Activated CD8-positive, alpha-beta memory T cell treated with anti-CD3 and anti-CD28 coated beads for 24 hours (primary cell): ENCODE measurements at places on chromosomes 1 and 21.

DNA sequence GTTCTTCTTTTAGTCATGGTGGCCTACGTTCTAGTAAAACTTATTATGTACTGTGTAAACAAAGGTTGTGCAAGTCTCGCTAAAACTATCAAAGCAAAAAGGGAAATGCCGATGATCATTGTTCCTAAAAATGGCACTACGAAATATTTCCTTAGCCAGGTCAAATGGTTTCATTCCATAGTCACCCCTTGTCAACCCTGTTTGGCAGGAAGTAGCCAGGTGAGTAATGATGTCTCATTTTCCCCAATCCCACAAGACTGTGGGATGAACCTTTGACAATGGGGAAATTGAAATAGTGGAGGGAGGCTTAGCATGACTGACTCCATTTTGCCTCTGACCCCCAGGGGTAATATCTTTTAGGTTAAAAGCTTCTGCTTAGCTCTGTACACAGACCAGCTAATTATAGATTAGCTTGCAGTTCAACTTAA, 5.6 kb upstream of the REN start:
- no peak for DNase-seq

GRCh38 chr1:179026813-179027669, 1.3 kb downstream of the FAM20B start:
- DNase-seq = no peak

DNA sequence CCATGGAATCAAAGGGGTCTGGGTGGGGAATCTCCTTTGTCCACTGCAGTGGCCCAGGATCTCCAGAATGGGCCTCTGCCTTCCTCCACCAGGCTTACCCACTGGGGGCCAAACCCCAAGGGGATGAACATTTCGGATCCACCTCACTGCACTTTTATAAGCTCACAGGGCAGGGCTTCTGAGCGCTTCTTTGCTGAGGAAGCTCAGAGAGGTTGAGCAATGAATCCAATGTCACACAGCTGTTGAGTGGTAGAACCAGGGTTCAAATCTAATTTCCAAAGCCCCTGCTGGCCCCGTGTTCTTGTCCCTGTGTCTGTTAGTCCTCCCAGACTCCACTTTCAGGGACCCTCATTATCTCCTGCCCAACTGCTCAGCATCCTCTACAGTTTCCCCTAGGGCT, 250.8 kb downstream of the GRIK3 start:
- no peak for DNase-seq

- DNase-seq = peak; percentile 26
Observed at GRCh38 chr1:205563927-205564441, 59.5 kb downstream of the CDK18 start.

DNA sequence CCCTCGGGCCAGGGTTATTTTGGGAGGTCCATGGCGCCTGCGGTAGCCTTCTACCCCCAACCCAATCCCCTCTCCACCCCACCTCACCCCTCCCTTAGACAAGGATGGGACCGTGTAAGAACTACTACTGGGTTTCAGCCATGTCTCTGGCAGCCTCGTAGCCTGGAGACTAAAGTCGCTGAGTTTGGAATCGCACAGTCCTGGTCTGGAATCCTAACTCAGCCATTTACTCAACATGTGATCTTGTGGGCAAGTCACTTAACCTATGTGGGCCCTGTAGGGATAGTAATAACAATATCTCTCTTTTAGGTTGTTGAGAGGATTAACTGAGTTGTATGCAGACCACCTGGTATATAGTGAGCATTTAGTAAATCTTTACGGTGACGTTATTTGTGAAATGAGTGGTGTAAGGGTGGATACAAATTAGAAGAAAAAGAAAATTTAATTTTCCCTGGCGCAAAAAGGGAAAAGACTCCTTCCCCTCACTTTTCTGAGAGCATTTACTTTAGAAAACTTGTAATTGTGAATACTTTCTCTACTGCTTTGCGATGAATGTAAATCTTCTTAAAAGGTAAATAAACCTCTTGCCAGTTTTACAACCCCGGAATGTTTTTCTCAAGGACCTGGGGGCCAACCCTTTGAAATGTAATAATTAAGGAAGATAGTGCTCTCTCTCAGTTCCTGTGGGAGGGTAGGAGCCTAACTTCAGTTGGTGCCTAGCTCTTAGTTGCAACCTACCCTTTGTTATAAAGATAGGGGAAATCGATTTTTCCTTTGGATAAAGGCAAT, 615 bp upstream of the MRPS15 start:
- no peak for DNase-seq

GRCh38 chr1:41608211-41608610, 123.7 kb upstream of the EDN2 start:
- peak; percentile 30 for DNase-seq

DNA sequence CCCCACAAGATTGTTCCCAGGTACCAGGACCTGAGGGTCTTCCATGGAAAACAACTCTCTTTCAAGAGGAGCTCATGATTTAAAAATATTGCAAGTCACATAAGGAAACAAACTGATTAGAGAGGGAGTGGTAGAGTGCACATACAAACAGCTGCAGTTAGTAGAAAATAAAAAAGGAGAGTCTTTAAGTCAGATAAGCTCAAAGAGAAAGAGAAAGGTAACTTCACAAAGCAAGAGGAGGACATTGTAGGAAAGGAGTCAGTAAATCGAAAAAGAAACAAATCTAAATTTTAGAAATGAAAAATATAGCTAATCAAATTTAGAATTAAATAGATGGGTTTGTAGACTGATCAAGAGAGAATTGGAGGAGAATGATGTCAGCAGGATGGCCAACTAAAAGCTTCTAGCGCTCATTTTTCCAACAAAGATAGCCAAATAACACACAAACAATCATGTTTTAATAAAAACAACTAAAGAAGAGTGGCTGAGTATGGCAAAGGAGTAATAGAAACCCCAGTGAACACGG, 86.1 kb upstream of the CD53 start:
- DNase-seq = no peak

GRCh38 chr1:161390559-161390858, 22.8 kb upstream of the CFAP126 start:
- no peak for DNase-seq

DNA sequence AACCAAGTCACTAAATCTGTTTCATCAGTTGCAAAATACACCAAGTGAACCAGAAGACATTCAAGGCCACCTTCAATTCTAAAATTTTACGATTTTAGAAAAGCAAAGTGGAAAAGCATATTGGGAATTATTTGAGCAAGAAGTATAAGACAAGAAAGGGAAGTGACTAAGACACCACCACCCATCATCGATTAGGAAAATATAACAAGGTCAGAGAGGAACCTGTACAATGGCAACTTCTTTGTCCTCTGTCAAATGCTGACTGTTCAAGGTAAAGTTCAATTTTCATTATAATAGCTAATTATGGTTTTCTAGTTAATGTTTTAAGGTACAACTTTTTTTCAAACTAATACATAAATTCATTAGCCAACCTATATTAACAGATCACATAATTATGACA, 10.8 kb downstream of the FRRS1 start:
- no peak for DNase-seq

- no peak for DNase-seq
Observed at GRCh38 chr1:226063977-226064815, 1.7 kb downstream of the H3-3A start.

GRCh38 chr1:167252986-167253385, 32.3 kb downstream of the POU2F1 start:
- no peak for DNase-seq

GRCh38 chr1:204659056-204659455, 26.5 kb downstream of the LRRN2 start:
- no peak for DNase-seq

DNA sequence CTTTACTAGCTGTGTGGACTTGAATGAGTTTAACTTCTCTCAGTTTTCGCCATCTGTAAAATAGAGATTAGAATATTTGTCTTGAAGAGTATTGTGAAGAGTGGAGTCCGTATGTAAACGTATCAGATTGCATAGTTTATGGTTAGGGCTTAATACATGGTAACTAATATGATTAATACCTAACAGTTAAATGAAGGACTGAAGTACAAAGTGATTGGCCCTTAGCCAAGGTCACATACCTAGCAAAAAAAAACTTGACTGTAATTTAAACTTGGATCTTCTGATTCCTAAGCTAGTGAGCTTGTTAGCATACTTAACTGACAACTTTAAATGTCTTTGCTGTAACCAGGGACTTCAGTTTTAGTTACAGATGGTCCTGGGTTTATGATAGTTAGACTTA, 1.9 kb downstream of the GIPC2 start:
- no peak for DNase-seq

GRCh38 chr21:42939582-42940413, 14.4 kb upstream of the ERVH48-1 start:
- no peak for DNase-seq
